ENCODE measurements at places on chromosomes 11 and 22. TPM values are rescaled to one million over a fixed set of nuclear protein-coding genes. Genes with fewer than 3 reads are reported as not detected.

The PKP3 gene
- total RNA-seq, result not detected

The NRXN2 gene
- 0.08 TPM for total RNA-seq

The EFCAB6 gene
- 0.18 TPM for total RNA-seq

The TAF10 gene
- total RNA-seq, result 161 TPM

- H3K4me1 ChIP-seq, result peaks cover 29% of the 10 kb centered on the region
- DNase-seq, result no peak
- H3K36me3 ChIP-seq, result peaks cover 60% of the 10 kb centered on the region
- H3K4me3 ChIP-seq, result no peak overlapping the region
These were observed 28.8 kb downstream of the TOM1 start for GRCh38 chr22:35328472-35328885.

- H3K4me1 ChIP-seq, result peaks cover 60% of the 10 kb centered on the region
- H3K27me3 ChIP-seq, result no peaks in the 10 kb centered on the region
- peaks cover 19% of the 10 kb centered on the region for H3K36me3 ChIP-seq
- H3K27ac ChIP-seq, result peak overlapping the region; percentile 75
- DNase-seq, result no peak
These were observed 24.8 kb upstream of the ADORA2A start for GRCh38 chr22:24402460-24403192.

DNA sequence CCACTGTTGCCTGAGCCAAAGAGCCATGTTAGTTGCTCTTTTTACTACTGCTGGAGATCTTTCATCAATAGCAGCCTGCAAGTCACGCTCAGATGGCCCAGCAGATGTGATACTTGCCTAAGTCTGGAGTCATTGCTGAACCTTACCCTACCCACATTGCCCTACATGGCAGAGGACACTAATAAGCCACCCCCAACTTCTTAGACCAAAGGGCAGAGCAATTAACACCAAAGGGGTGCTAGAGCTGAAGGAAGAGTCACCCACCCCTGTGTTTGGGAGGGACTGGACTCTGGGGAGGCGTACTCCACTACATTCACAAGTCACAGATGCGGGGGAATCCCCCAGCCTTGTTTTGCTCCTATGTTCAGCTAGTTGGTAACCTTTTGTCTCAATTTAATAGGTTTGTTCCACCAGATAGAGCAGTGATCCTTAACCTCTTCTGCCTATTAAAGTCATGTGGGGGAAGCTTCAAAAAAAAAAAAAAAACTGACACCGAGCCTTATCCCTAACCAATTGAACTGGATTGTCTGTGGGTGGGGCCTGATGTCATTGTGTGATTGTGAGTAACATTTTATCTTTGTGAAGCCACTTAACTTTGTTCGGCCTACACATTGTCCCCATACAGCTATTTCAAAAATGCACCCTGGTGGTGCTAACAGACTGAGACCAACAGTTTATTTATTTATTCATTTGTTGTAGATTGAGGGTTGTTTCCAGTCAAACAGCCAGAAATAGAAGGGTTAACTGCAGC is 13.1 kb downstream of the ADM start:
- H3K27me3 ChIP-seq, result peaks cover 13% of the 10 kb centered on the region
- H3K4me1 ChIP-seq, result peaks cover 6% of the 10 kb centered on the region
- no peak overlapping the region for H3K27ac ChIP-seq
- no peaks in the 10 kb centered on the region for H3K36me3 ChIP-seq

DNA sequence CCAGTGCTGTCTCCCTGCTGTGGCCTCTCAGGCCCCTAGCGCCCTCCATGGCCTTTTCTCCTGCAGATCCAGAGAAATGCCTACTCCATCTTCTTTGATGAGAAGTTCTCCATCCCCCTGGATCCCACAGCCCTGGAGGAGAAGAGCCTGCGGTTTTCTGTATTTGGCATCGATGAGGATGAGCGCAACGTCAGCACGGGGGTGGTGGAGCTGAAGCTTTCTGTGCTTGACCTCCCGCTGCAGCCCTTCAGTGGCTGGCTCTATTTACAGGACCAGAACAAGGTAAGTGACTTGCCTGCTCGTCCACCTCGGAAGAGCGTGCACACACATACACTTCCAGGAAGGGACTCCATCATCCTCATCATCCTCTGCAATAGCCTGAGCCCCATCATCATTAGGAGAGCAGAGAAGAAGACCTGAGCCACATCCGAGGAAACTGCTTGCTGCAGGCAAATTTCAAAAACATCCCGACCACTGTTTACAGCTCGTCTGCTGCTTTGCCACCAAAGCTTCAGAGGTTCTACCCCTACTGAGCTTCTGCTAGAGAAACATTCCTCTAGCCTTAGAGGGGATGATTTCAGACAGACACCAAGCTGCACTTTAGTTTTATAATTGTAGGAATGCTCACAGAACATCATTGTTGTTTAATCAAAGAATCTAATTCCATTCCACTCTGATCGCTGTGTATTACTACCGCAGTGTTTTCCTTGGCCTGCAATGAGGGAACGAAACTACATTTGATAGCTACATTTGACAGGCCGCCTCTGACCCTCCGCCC is 12.9 kb upstream of the RHOD start:
- no peaks in the 10 kb centered on the region for H3K4me1 ChIP-seq
- DNase-seq, result no peak
- H3K27me3 ChIP-seq, result peaks cover 10% of the 10 kb centered on the region

DNA sequence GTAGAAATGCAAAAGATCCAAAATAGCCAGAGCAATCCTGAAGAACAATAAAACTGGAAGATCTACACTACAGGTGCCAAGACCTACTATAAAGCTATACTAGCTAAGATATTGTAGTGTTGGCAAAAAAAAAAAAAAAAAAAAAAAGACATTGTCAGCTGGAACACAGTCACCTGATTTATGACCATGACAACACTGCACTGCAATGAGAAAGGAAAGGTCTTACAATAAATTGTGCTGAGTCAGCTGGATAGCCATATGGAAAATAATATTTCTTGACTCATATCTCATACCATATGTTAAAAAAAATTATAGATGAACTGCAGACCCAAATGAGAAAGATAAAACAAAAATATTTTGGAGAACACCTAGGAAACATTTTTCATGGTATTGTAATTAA is 3.1 kb upstream of the PANX3 start:
- no peak for DNase-seq
- no peaks in the 10 kb centered on the region for H3K27me3 ChIP-seq
- H3K27ac ChIP-seq, result no peak overlapping the region

DNA sequence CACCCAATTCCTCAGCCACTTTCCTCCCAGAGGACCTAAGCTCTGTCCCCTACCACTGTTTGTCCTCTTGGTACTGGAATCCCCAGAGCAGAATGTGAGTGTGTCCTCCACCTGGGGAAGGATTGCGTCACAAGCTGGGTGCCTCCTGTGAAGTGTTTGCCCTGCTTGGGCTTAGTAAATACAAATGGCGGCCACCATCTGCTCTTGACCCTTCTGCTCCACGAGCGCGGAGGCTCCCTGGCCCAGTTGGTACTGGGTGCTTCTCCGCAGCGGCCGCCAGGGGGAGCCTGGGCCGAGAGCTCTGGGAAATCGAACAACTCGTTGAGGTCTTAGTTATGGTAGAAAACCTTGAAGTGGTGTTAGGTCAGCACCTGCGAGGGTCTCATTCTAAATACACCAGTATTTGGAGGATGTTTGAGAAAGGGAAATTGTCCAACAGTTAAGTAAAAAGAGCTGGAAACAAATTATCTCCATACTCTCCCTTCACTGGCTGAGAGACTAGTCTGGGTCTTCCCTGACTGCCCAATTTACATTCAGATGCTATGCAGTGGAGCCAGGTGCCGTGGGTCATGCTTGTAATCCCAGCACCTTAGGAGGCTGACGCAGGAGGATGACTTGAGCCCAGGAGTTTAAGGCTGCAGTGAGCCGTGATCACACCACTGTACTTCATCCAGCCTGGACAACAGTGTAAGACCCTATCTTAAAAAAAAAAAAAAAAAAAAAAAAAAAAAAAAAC is 74.6 kb upstream of the TEAD1 start:
- H3K27ac ChIP-seq, result no peak overlapping the region
- peaks cover 24% of the 10 kb centered on the region for H3K27me3 ChIP-seq
- no peaks in the 10 kb centered on the region for H3K36me3 ChIP-seq
- H3K4me1 ChIP-seq, result peaks cover 11% of the 10 kb centered on the region
- peak; percentile 50 for DNase-seq

GRCh38 chr11:57527056-57527631 is 3.4 kb downstream of the TIMM10 start:
- H3K27me3 ChIP-seq, result no peaks in the 10 kb centered on the region
- H3K4me3 ChIP-seq, result no peak overlapping the region
- peak overlapping the region; percentile 28 for H3K27ac ChIP-seq
- H3K4me1 ChIP-seq, result peaks cover 43% of the 10 kb centered on the region

GRCh38 chr22:23109441-23109978 is 32.3 kb downstream of the RSPH14 start:
- no peak overlapping the region for H3K4me3 ChIP-seq
- H3K4me1 ChIP-seq, result no peaks in the 10 kb centered on the region
- H3K27me3 ChIP-seq, result peaks cover 2% of the 10 kb centered on the region
- no peaks in the 10 kb centered on the region for H3K36me3 ChIP-seq
- no peak overlapping the region for H3K27ac ChIP-seq

- no peak for DNase-seq
- H3K27me3 ChIP-seq, result no peaks in the 10 kb centered on the region
- H3K4me3 ChIP-seq, result no peak overlapping the region
- H3K27ac ChIP-seq, result peak overlapping the region; percentile 38
- peaks cover 64% of the 10 kb centered on the region for H3K36me3 ChIP-seq
These were observed 26.2 kb downstream of the MCM5 start for GRCh38 chr22:35425971-35426800.

- no peak for DNase-seq
- no peak overlapping the region for H3K4me3 ChIP-seq
- no peak overlapping the region for H3K27ac ChIP-seq
- peaks cover 16% of the 10 kb centered on the region for H3K27me3 ChIP-seq
- no peaks in the 10 kb centered on the region for H3K36me3 ChIP-seq
These were observed 112.4 kb upstream of the PITPNB start for GRCh38 chr22:28031383-28031922.

DNA sequence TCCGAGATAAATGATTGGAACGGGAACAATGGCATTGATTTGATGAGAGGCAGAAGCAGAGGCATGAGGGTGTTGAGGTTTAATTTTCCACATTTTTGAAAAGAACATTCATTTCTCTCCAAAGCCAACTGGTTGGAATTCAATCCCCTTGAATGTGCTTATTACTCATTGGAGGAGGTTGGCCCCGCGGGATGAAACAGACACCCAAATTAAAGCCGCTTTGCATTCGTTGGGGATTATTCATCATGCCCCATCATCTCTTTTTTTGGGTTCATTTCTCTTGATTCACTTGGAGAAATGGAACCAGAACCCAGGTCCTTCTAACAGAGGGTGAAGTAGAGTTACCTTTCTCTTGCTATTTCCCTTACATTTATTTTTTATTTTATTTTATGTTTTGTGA is 47.6 kb upstream of the PARVG start:
- no peak overlapping the region for H3K4me3 ChIP-seq
- peaks cover 13% of the 10 kb centered on the region for H3K4me1 ChIP-seq
- H3K36me3 ChIP-seq, result peaks cover 47% of the 10 kb centered on the region
- no peak for DNase-seq

GRCh38 chr11:18264035-18264434 is 2.0 kb upstream of the SAA1 start:
- no peak overlapping the region for H3K4me3 ChIP-seq
- H3K27me3 ChIP-seq, result peaks cover 5% of the 10 kb centered on the region
- peaks cover 28% of the 10 kb centered on the region for H3K4me1 ChIP-seq
- no peak for DNase-seq

- no peaks in the 10 kb centered on the region for H3K4me1 ChIP-seq
- H3K4me3 ChIP-seq, result no peak overlapping the region
- no peak for DNase-seq
- no peaks in the 10 kb centered on the region for H3K36me3 ChIP-seq
- H3K27ac ChIP-seq, result no peak overlapping the region
These were observed 286.1 kb downstream of the RAB38 start for GRCh38 chr11:87889126-87889525.

Measured in activated CD4-positive, alpha-beta memory T cell treated with anti-CD3 and anti-CD28 coated beads, Interleukin-2, amount 10 ng/mL, durations not matched to agents 7 days and 5 days (primary cell).